ENCODE measurements at places on chromosomes 3 and 15. TPM values are rescaled to one million over a fixed set of nuclear protein-coding genes. Genes with fewer than 3 reads are reported as not detected.

The MAGEL2 gene
- total RNA-seq: not detected

The LMCD1 gene
- total RNA-seq: 19.1 TPM

The DAPK2 gene
- 7.0 TPM for total RNA-seq

The PLA2G4E gene
- total RNA-seq: not detected

The SLC2A2 gene
- not detected for total RNA-seq

The MITF gene
- total RNA-seq: 6.2 TPM

The ARNT2 gene
- total RNA-seq: 1.8 TPM

The SI gene
- not detected for total RNA-seq

The GALNT15 gene
- 83.7 TPM for total RNA-seq

The ACSBG1 gene
- not detected for total RNA-seq

The IL20RB gene
- 1.8 TPM for total RNA-seq

The SLC28A2 gene
- total RNA-seq: not detected

The GTF2E1 gene
- total RNA-seq: 10.3 TPM

The PPP4R2 gene
- total RNA-seq: 54.7 TPM

The NLGN1 gene
- total RNA-seq: 2.9 TPM

The TMEM212 gene
- total RNA-seq: not detected

The PTH1R gene
- total RNA-seq: 1.1 TPM

The GOLGA8K gene
- total RNA-seq: not detected

The SHQ1 gene
- 23.9 TPM for total RNA-seq

The HYAL2 gene
- 32.0 TPM for total RNA-seq

The MFGE8 gene
- total RNA-seq: 123 TPM

The ARGFX gene
- not detected for total RNA-seq

The FEM1B gene
- 68.2 TPM for total RNA-seq

The FOXB1 gene
- not detected for total RNA-seq

The ISLR2 gene
- total RNA-seq: not detected

The CYP19A1 gene
- 34.5 TPM for total RNA-seq

The RLBP1 gene
- total RNA-seq: not detected

The SLC6A11 gene
- total RNA-seq: not detected

The BCHE gene
- total RNA-seq: 4.1 TPM

The ROPN1 gene
- not detected for total RNA-seq

The GRIP2 gene
- not detected for total RNA-seq

The SKOR1 gene
- total RNA-seq: under 0.01 TPM

The HIGD2B gene
- not detected for total RNA-seq

The GPR171 gene
- total RNA-seq: not detected

The PCYT1A gene
- 73.5 TPM for total RNA-seq

The GCSAM gene
- not detected for total RNA-seq

The TUSC7 gene
- not detected for total RNA-seq

The CCR3 gene
- total RNA-seq: not detected

The SLC12A1 gene
- total RNA-seq: not detected

The C3orf80 gene
- 0.20 TPM for total RNA-seq

The SHC4 gene
- 0.39 TPM for total RNA-seq

The INSYN1 gene
- total RNA-seq: 0.73 TPM

The ISL2 gene
- 0.20 TPM for total RNA-seq

The CACNA2D2 gene
- total RNA-seq: not detected

The ALDH1A2 gene
- 4.7 TPM for total RNA-seq

The STRIT1 gene
- not detected for total RNA-seq

The PLCB2 gene
- 0.73 TPM for total RNA-seq
